ENCODE measurements at places on chromosomes 1 and 21.

DNA sequence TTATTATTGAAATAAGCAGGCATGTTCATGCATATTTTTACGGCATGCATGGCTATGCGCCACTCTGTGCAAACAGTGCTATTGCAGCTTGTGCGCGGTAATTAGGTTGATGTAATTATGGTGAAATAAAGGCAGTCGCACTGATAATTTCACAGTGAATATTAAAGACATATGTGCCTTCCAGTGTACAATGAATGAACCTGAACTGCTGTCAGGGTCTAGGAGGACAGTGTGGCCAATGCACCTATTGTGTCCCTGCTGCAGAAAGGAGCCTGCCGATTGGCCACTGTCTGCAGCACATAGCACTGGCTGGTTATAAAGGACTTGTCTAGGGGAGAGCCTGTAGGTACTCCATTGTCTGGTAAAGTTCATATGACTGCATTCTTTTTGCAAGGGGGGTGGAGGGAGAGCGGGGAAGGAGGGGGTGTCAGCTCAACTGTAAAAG, 340.4 kb downstream of the USP25 start:
- no peak for DNase-seq

- DNase-seq, result no peak
These were observed 1.7 kb upstream of the DUSP10 start for GRCh38 chr1:221743416-221744208.

DNA sequence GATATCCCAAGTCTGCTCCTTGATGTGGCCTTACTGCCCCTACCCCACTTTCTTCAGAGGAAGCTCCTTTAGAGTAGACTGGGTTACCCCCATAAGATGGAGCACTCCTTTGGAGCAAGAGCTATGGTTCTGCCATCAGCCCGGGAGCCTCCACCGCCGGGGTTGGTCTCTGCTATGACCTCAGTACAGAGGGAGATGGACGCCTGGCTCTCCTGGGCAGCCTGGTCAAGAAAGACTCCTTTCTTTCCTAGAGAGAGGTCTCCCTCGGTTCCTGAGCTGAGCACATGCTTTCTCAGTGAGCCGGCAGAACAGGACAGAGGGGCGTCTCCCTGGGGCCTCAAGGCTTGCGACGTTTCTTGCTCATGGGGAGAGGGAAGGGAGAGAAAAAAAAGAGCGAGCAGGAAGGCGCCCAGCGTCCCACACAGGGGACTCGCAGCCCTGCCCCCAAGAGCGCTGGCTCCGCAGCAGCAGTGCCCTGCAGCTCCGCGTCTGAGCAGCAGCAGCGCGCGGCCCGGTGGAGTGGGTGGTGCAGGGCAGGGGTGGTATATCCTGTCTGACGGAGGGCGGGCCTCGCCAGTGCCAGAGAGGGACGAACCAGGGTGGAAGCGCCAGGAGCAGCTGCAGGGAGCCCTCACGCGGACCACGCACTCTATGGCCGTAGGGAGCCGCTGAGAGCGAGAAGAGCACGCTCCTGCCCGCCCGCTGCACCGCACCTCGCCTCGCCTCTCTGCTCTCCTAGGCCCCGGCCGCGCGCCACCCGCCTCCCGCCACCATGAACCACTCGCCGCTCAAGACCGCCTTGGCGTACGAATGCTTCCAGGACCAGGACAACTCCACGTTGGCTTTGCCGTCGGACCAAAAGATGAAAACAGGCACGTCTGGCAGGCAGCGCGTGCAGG, at the start of gene PKP1:
PKP1 (plus strand) TSS at position 576 of the 899 bp plus-strand sequence; CDS start at position 773, 197 bp downstream.
- no peak for DNase-seq

DNA sequence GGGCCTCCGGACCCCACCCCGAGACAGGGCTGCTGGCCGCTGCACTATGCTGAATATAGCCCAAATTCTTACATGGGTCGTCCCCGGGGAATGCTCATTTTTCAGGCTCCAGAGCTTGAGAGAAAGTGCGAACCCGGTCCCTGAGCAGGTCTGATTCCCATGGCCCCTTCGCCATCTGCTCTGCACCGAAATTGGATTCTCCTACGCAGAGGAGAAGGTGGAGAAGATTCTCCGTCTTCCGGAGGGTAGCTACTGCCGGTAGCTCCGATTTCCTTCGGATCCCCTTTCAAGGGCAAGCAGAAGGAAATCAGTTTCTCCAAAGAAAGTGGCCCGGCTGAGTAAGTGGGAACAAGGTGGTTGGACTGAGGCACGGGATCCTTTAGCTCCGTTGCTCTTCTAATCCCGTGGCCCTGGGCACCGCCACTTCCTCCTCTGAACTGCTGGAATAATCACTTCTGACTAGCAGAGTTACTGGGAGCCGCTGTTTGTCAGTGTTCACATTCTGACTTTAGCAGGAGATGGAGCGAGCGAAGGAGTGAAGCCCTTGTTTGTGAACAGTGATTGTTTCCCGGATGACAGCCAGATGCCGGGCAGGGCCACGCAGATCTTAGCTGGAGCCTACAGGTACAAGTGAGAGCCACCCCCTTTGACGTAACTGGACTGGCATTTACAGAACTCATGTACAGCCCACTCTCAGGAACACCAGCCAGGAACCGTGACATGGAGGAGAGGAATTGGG, 1.1 kb upstream of the ZNF496 start:
- no peak for DNase-seq

GRCh38 chr1:68016381-68016780, 34.0 kb downstream of the DIRAS3 start:
- DNase-seq, result no peak

DNA sequence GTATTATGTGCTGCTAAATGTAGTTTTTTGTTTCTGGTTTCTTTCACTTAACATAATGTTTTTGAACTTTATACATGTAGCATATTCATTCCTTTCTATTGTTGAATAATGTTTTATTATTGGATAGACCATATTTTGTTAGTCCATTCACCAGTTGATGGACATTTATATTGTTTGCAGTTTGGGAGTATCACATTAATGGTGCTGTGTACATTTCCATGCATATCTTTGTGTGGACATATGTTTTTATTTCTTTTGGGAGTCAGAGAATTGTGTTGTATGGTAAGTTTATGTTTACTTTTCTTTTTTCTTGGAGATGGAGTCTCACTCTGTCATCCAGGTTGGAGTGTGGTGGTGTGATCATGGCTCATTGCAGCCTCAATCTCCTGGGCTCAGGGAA, 134.6 kb downstream of the MAST2 start:
- no peak for DNase-seq

DNA sequence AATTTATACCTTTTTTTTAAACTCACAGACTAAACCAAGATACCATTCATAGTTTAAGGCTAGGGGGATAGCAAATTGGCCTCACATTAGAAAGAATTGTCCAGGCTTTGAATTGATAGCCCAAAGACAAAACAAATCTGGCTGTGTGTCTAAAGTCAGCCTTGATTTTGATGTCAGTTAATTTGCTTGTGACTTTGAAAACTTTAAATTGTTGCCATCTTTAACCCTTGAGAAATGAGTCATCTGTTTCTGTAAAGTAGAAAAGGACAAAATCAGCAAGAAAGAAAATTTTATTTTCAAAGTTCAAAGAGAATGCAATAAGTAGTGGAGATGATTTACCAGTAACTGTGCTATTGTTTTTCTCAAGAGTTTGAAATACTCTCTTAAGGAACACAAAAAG, 184.5 kb downstream of the RGS7 start:
- no peak for DNase-seq

DNA sequence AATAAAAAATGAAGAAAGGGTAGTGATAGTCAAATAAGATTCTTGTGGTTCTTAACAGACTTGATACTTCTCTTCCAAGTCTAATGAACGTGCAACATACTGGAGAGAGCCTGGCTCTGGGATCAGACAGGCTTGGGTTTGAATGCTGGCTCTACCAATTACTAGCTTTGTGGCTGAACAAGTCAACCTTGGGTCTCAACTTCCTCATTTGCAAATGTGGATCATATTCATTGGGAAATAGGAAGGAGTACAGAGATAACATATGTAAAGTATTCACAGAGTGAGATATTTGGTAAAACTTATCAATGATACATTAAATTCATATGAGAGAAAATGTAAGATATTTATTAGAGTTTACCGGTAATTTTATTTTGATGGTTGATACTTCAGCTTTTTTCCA, 2.0 kb downstream of the EDEM3 start:
- DNase-seq, result no peak

DNA sequence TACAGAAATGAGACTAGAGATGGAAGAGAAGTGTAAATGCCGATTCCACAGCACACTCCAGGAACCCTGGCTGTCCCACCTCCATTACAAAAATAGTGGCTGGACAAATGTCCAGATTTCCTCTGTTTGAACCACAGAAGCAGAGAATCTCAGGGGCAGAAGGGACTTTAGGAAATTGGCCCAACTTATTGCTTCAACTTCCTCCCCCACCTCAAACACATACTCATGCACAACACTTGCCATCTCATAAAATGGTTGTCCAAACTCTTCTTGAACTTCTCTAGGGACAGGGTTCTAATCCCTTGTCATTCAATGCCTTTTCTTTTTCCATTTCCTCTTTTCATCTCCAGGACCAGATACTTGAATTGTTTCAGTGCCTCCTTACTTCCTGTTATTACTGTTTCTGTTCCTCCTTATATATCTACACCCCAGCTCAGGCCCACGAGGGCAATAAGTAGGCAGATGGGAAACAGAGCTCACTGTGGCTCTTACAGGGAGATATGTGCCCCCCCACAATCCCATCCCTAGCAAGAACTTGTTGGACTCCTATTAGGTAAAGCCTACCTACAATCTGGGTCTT, 8.5 kb upstream of the B4GALT3 start:
- no peak for DNase-seq

DNA sequence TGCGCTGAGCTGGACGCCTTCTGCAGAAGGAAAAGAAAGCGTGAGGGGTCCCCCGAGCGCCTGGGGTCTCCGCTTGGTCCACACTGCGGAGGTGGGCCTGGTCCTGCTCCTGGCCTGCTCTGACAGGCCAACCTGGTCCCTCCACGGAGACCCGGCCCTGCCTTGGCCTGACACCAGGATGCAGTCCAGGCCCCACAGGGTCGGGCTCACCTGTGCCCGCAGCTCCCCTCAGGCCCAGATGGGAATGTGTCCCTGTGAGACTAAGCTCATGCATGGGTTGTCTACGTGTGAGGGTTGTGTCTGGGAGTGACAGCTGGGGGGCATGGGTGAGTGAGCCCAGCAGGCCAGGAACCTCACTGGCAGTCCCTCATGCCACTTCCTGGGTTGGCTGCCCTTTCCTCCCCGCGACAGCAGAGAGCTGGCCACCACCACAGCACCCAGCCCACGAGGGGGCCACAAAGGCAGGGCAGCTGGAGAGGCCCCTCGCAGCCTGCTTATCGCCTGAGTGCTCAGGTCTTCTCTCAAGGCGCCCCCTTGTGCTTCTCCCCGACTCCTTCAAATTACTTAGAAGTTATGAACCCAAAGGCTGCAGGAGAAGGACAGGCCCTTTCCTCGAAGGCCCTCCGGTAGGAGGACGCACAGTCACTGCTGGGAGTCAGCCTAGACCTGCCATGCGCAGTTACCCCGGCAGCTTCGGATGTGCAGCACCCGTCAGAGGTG, 41.1 kb downstream of the SLC45A1 start:
- no peak for DNase-seq

GRCh38 chr1:94819238-94819944, 766 bp upstream of the SLC44A3 start:
- no peak for DNase-seq

GRCh38 chr1:151144474-151145303, 1.7 kb downstream of the SEMA6C start:
- DNase-seq, result no peak

DNA sequence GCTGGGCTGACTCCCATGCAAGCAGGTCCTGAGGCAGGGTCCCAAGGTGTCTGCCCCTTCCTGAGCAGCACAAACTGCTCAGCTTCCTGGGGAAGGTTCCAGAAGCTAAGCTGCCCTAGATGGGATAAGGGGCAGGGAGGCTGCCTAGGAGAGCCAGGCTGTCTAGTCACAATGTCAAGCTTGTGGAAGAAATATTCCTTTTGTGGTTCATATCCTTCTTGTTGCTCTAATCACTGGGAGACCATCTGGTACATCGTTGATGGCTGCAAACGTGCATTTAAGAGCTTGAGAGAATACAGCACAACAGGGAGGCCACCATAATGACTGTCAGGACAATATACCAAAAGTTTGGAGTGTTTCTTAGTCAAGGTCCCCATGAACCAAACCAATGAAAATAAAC, 67.4 kb downstream of the SLC16A1 start:
- DNase-seq, result no peak

DNA sequence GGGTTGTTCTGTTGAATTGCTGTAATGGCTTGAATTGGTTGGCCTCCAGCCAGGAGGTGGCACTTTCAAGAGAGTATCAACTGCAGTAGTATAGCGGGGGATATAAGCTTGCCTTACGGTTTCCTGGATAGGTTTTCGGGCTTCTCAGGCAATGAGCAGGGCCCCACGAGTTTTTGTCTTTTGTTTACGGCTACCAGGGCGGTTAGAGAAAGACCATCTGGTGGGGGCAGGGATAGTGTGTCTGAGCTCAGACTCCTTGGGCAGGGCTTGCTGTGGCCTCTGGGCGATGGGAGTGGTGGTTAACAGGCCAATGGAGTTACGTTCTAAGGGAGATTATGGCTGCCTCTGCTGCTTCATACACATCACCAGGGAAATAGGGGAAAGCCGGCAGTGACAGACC, 62.8 kb downstream of the DTL start:
- DNase-seq, result no peak

DNA sequence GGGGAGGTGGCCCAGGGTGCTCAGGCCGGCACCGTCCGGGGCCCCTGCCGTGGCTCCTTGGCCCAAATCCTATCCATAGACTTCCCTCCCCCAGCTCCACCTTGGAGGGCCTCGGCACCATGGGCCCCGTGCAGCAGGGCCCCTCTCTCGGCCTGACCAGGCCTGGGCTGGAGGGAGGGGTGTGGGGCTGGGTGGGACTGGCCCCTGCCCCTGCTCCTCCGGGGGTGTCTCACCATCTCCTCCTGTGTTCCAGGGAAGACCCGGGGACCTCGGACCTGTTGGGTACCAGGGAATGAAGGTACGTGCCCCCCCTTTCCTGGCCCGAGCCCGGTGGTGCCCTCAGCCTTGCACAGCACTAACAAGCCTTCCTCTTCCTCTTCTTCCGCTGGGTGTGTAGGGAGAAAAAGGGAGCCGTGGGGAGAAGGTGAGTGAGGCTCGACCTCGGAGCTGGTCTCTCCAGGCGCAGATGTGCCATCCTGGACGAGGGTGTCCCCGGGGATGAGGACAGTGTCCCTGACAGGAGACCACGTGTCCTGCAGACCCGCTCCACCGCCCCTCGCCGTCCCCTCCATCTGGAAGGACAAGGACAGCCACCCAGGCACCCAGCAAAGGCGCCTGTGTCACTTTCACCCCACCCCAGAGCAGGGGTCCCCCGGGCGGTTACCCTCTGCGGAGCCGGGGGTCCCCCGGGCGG, 7.9 kb downstream of the COL6A1 start:
- DNase-seq, result no peak

DNA sequence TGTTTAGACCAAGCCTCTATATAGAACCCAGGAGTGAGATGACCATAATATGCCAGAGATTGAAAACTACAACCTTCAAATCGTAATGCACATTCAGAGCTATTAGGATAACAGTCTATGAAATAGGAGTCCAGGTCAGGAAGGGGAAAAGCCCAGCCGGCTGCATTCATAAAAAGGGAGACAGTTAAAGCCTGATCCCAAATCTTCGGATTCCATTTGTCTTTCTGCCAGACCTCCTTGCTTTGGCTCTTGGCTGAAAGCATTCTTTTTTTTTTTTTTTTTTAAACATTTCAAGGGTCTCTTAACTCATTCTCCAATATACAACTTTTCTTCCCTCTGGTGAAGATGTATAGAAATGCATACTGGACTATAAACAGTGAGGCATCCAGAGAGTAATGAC, 81.1 kb downstream of the NTPCR start:
- DNase-seq, result no peak

- DNase-seq, result no peak
These were observed 19.7 kb upstream of the TIAM1 start for GRCh38 chr21:31363720-31364119.

GRCh38 chr1:55233145-55233777, 18.1 kb upstream of the USP24 start:
- no peak for DNase-seq
